ENCODE measurements at places on chromosomes 7 and 10.

DNA sequence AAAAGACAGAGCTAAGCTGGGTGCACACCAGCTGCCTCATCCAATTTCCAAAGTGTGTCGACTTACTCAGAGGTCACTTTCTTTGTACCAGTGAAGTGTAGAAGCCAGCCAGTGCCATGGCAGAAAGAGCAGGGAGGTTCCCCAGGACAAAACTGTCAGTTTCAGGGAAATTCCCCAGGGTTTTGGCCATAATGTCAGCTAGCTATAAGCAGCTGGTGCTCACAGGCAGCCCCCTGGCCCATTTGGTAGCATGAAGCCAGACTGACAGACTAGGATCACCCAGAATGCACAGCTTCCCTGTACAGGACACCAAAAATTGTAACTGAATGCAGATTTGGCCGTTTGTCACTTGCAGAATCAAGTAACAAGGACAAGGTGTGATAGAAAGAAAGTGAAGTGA, 28.6 kb downstream of the MRPL32 start:
- no peak for DNase-seq

DNA sequence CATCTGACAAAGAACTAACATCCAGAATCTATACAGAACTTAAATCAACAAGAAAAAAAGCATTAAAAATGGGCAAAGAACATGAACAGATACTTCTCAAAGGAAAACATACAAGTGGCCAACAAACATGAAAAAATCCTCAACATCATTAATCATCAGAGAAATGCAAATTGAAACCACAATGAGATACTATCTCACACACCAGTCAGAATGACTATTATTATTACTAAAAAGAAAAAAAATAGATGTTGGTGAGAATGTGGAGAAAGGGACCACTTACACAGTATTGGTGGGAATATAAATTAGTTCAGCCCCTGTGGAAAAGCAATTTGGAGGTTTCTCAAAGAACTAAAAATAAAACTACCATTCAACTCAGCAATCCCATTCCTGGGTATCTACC, 89.1 kb upstream of the ADO start:
- DNase-seq = no peak

DNA sequence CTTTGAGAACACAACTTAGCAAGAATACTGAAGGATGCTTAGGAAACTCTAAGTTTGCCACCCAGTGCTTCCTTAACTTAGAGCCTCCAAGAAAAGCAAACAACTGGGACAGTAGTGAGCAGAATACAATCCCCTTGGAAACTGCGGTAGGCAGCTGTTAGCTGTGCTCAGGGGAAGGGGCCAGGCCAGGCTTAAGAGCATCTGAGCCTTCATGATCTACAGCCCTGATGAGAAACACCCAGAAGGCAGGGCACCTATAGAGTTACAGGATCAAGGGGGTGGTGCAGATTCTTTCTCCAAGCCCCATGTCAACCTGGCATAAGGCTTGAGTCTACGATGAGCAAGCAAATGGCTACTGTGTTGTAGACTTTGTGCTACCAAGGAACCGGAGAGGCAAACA, 51.4 kb upstream of the DLG5 start:
- no peak for DNase-seq

GRCh38 chr7:75532639-75533038, 40.5 kb downstream of the SPDYE5 start:
- DNase-seq = no peak

DNA sequence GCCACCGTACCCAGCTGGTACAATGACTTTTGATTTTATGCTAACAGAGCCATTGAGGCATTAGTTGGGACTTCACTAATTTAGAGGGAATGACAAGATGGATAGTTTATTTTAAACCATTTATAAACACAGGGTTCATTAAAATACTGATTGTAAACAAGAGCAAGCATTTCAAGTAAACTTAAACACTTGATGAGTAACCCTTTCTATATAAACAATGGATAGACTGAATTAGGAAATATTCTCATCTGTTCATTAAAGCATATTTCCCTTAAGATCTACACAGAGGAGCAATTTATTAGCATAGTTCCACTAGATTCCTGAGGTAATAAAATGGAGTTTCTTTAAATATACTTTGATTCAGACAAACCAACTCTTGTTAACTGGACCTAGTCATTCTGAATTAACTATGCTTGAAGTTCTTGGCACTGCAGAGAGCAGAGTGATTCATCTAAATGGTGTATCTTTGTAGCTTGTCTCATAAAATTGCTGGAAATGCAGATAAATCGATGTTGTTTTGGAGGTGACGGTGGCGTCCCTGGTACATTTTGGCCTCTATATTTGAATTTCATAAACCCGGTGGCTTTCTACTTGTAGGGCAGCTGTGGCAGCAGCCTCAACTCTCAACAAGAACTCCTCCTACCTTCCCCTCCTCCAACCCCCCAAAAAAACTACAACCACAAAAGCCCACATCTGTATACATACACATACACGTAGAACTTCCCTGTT, 15.4 kb upstream of the VDAC2 start:
- no peak for DNase-seq
